Gastrocnemius medialis (tissue), 4 donors: ENCODE measurements at places on chromosomes 6 and 20. TPM values are rescaled to one million over a fixed set of nuclear protein-coding genes. Genes with fewer than 3 reads are reported as not detected.

The BTNL2 gene
- total RNA-seq: not detected

The RUNX2 gene
- total RNA-seq: 0.95 TPM

The ADGRB3 gene
- total RNA-seq: 0.56 TPM

The OPRL1 gene
- total RNA-seq: 0.15 TPM

The POM121L2 gene
- total RNA-seq: not detected

- DNase-seq: no peak
Measured at GRCh38 chr20:37498066-37498665, 22.9 kb upstream of the NNAT start.

DNA sequence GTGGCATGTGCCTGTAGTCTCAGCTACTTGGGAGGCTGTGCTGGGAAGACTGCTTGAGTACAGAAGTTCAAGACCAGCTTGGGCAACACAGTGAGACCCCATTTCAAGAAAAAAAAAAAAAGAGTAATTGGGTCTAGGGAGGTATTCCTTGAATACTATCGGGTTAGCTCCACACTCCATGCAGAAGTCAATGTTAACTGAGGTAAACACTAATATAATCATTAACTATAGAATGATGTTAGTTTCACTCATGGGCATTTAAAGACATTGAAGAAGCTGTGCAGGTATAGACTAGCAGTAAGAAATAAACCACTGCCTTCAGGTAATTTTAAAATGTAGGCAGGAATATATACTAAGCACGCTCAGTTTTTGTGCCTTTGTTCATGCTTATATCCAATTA is 32.6 kb downstream of the MDN1 start:
- no peak for DNase-seq

- no peak for DNase-seq
Measured at GRCh38 chr6:128499079-128499731, 21.2 kb downstream of the PTPRK start.

DNA sequence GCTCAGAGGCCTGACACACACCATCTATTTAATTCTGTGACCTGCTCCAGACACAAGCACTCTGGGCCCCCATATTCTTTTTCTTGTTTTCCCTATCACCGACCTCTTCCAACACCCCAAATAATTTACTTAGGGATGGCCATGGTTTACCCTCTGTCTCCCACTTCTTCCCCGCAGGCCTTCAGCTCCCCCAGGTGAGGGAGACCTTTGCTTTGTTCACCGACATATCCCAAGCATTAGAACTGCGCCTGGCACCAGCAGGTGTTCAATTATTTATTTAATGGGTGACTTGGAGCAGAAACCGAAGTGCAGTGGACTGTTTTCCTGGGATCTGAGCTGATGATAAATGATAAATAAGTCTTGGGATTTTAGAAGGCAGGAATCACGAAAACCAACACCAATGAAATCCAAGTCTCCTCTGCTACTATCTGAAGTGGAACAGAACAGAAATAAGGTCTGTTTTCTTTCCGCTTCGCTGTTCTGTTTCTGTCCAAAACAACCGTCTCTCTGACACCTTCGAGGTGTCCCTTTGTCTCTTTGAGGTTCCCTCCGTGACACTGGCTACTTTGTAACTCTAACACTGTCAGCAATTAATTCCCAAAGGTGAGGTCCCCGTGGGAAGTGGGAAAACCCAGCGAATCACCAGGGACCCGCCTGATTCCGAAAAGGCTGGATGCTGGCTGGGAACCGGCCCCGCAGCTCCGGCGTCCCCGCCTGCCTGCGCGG is 1.1 kb upstream of the RIN2 start:
- no peak for DNase-seq

- DNase-seq: no peak
Measured at GRCh38 chr20:34754611-34755010, 50.5 kb downstream of the TP53INP2 start.

DNA sequence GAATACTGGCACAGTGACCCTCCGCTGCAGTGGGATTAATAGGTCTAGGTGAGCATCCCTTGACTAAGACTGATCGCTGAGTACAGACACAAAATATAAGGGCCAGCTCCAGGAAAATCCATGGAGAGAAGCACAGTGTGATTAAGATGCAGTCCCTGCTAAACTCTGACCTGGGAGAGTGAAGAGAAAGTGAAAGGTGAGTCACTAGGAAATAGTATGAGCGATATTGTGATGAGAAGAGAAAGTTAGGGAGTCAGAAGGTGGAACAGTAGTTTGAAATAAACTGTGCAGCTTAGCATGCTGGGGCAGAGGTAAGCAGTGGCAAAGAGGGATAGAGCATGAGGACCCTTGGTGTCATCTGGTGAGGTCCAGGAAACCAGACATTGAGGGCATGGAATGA is 278.6 kb upstream of the MAP3K7 start:
- DNase-seq: no peak

DNA sequence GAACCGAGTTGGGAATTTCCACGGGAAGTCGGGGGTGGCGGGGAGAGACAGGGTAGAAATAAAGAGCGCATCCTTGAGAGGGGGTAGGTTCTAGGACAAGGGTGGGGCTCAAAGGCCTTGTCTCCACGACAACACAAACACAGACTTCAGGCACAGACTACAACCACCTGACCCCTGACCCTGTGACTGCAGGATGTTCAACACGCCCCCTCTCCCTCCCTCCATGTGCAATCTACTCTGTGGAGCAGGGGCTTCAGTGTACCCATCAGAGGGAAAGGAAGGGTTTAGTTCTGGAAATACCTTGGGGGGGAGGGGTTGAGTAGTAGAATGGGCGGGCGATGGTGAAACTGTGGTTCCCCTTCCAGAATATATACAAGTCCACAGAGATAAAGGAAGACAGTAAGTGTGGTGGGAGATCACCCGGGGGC is 651 bp upstream of the TAPBP start:
- DNase-seq: peak; percentile 50

DNA sequence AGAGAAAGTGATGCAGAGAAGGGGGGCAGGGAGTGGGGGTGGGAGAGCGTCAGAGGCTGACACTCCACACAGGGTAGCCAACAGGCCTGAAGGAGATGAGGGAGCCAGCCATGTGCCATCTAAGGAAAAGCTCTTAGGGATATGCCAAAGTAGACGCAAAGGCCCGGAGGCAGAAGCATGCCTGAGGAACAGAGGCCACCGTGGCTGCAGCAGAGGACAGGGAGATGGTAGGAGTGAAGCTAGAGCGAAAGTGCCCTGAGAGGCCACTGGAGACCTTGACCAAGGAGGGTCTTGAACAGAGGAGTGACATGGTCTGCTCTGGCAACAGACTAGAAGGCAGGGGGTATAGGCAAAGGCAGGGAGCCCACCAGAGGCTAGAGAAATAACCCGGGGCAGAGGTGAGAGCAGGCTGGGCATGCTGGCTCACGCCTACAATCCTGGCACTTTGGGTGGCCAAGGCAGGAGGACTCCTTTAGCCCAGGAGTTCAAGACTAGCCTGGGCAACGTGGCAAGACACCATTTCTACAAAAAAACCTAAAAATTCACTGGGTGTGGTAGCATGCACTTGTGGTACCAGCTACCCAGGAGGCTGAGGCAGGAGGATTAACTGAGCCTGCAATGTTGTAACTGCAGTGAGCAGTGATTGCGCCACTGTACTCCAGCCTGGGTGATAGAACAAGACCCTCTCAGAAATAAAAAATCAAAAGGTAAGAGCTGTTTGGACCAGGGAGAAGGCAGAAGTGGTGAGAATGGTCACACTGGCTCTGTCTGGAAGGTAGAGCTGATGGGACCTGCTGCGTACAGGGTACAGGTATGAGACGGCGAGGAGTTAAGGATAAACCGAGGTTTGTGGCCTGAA is 6.3 kb downstream of the RRBP1 start:
- no peak for DNase-seq

DNA sequence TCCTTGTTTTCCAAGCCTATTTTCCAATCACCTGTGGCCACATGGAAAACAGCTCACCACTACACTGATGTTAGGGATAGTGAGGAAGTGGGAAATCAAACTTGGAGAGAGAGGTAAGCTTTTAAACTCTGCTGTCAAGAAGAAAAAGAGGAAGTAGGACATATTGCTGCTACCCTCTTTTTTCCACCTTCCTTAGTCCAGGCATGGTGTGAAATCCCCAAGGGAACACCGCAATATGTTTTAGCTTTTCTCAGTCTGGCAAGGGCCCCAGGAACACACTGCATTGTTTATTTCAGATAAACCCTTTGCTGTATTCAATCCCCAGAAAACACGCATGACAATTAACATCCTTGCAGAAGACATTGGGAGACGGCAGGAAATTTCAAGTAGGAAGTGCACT is 61.3 kb downstream of the HS3ST5 start:
- DNase-seq: no peak

- DNase-seq: no peak
Measured at GRCh38 chr6:142716097-142716496, 228.9 kb downstream of the HIVEP2 start.

GRCh38 chr6:106444777-106445507 is 84.4 kb downstream of the CRYBG1 start:
- DNase-seq: peak; percentile 9
